Caki2 (cell line): ENCODE measurements at places on chromosomes 4 and X.

DNA sequence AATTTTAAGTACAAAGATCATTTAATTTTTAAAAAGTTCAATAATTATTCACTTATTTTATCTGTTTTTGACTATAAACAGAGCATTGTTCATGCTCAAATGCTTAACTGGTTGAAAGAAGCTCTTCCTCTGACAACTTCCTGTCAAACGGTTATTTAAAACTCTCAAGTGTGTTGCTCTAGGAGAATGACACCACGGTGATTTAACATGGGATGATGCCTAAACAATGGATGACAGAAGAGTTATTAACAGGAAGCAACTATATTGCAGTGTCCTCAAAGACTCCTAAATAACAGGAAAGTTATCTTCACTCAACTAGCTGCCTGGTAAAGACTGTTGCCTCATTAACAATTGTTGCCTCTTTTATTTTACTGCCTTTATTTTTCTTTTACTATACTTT is 509.6 kb downstream of the PACRGL start:
- no peak for DNase-seq

- DNase-seq = no peak
Observed at GRCh38 chrX:131225078-131225477, 64.0 kb downstream of the IGSF1 start.

DNA sequence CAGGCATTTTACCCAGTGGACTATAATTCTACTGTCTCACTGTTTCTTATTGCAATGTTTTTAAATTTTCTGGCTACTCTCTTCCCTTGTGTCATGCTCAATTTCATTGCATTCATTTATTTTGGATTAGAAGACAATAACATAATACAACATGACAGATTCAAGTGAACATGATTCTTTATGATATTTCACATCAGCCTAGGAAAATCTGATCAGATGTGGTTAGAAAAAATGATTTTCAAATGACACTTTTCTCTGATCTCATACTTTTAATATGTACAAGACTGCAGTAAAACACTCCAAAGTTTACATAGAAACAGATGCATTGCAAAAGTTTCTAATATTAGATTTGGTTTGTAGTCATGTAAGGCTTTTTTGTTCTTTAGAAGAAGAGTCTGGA is 586.0 kb downstream of the ACTRT1 start:
- DNase-seq = no peak

GRCh38 chr4:124025428-124025827 is 628.8 kb downstream of the SPRY1 start:
- DNase-seq = no peak

DNA sequence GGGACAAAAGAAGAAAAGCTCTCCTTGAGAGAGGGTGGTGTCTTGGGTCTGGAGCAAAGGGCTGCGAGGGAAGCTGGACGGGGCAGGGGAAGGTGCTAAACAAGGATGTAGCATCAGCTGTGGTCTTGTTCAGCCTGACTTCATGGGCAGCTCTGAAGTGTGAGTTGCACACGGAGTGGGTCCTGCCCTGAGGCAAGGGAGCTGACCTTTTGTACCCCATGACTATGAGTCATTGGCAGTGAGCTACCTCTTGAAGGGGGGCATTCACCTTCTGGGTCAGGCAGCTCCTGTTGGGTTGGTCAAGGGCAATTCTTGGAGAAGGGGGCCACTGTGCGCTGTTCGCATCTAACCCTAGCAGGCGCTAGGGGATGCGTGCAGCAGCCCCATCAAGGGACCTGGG is 151.8 kb downstream of the SMIM20 start:
- no peak for DNase-seq

- DNase-seq = no peak
Observed at GRCh38 chr4:82711158-82711785, 87.3 kb downstream of the SCD5 start.

DNA sequence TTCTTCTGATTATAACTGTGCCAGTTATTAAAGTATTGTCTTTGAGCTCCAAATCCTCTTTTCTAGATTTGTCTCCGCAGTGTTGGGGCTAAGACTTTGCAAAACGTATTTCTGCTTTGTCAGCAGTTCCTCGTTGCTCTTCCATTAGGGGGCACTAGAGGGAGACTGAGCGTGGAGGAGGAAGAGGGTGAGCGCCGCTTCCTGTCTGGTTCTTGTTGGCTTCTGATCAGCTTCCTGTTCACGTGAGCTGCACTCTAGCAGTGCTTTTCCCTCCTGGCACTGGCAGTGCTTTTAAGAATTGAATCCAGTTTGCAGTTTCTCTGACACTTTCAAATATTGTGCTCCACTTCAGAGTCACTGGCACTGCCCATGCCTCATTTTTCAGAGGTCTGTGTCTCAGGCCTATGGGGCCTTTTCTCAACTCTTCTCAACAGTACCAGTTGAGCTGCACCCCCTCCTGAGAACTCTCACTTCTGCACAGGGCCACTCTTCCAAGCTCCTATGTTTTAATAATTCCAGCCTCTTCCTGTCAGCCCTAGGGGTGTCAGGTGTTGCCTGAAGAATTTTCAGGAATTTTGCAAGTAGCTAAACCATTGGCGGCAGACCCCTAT is 54.4 kb upstream of the LCORL start:
- DNase-seq = no peak

DNA sequence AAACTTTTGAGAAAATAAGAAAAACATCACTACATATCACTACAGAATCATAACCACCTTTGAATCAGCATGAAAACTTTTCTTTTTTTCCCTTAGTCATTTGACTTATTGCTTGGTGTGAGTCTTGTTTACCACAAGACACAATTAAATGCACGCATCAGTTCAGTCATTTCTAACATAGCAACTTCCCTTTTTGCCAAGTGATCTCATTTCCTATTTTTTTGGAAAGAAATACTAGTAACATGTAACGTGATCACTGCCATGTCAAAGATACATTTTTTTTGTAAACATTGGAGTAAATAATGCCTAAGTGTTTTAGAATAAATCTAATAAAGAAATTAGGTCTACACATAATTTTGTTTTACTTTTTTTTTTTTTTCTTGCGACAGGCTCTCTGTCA is 5.1 kb upstream of the CXCL8 start:
- no peak for DNase-seq

- DNase-seq = no peak
Observed at GRCh38 chr4:121860121-121860520, 10.2 kb downstream of the BBS7 start.

GRCh38 chr4:20622701-20623100 is 77.6 kb upstream of the PACRGL start:
- DNase-seq = no peak

DNA sequence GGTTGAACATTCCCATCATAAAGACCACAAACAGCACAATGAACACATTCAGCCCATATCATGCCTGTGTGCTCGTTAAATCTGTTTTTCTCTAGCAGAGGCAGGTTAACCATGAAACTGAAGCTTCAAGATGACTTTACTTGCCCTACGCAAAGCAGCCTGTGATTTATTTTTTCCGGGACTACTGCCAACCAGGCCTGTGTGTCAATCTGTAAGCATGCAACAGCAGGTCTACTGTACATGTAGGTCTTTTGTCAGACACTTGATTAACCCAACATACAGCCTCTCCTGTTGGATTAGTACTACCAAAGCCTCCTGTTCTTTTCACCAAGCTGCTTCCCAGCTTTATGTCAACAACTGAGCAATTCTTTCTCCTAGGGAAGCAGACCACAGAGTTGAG is 85.5 kb upstream of the ACSL1 start:
- DNase-seq = no peak

DNA sequence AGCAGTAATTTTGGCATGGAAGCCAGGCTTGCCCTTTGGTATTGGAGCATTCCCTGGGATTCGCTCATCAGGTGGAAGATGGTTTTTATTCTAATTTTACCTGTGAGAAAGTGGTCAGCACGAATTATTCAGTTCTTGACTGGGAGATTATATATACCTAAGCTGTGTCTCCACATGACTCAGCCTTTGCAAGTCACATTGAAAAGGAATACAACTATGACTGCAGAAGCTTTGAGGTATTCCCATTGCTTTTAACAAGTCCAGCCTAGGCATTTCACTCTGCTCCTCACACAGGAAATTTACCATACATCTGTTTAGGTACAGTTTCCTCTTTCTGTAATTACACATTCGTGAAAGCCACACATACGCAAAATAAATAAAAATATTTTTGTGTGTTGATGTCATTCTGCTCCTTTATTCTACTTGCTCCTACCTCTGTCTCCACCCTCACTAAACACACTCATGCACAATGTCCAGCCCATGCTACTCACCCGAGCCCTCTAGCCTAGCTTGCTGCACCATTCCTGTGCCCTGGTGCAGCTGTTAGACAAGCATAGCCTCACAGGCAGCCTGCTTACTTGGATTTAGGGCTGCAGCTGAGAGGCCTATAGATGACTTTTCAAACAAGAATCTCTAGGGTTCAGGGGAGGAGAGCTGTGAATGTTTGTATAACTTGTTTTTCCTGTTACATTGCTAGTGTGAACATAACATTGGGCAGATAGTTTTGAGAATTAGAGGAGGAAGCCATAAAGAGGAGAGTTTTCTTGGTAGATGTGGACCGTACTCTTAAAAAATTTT is 504.4 kb upstream of the FAT1 start:
- DNase-seq = no peak

GRCh38 chrX:136762820-136763452 is 17.8 kb downstream of the ARHGEF6 start:
- no peak for DNase-seq

GRCh38 chr4:173528378-173529321 is 1.4 kb downstream of the HAND2 start:
- no peak for DNase-seq

GRCh38 chr4:7767526-7767925 is 172.1 kb downstream of the AFAP1 start:
- no peak for DNase-seq

DNA sequence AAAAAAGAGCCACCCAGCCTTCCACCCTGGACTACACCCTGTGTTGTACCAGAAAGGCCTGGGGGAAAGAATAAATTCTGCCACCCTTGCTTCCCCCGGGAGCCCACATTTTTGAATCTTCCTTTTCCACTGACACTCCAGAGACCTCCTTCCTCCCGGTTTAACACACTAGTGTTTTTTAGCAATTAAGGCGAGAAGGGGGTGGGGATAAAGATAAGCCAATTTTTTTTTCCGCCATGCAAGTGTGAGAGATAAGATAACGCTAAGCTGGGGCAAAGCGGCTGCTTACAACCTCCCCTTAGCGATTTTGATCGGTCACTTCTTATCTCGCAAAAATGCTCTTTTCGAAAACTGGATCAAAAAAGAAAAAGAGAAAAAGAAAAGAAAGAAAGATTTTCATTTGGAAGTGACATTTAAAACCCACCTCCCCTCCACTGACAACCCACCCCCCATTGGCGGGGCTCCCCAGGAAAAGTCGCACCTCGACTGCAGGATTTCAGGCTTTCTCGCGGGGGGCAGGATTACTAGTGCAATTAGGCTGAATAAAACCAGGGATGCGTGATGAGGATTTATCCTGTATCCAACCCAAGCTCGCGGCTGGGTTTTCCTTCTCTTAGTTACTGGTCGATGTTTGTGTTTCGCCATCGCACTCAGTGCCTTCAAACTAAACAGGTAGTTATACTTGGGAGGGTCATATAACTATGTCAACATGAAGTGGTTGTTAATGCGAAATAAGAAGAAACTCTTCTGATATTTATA is 6.0 kb upstream of the BCOR start:
- DNase-seq = no peak
